ENCODE measurements at places on chromosomes 5 and 9.

- no peak for DNase-seq
Measured at GRCh38 chr5:156009583-156009982, 317.4 kb upstream of the SGCD start.

- no peak for DNase-seq
Measured at GRCh38 chr9:92948038-92948534, 763 bp downstream of the FGD3 start.

DNA sequence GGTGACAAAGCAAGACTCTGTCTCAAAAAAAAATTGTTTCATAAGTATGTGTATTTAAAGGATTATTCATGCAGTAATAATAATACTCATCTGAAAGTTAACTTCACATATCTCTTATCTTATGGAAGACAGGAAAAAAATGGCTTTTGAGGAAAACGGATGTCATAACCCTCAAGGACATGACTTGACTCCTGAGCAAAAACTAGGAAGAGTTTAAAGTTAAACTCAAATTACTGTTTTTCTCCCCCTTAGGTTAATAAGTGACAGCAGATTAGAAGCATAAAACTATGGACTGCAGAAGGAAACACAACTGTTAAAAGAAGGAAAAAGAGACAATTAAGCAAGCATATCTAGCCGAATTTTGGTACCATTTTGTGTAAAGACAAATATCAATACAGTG lies 16.5 kb downstream of the DHX29 start:
- DNase-seq = no peak

DNA sequence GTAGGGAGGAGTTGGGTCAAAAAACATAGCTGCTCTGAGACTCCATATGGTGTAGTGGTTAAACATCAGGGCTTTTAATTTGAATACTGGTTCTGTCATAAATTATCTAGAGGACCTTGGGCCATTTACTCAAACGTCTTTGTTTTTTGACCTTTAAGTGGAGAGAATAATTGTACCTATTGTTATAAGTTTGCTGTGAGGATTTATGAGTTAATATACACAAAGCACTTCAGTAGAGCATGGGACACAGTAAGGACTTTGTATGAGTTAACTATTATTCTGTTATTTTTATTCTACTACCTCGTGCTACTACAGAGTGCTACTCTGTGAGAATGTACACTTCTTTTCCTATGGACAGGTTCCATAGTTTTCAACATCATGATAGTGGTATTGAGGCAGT lies 123.7 kb upstream of the TNC start:
- no peak for DNase-seq

DNA sequence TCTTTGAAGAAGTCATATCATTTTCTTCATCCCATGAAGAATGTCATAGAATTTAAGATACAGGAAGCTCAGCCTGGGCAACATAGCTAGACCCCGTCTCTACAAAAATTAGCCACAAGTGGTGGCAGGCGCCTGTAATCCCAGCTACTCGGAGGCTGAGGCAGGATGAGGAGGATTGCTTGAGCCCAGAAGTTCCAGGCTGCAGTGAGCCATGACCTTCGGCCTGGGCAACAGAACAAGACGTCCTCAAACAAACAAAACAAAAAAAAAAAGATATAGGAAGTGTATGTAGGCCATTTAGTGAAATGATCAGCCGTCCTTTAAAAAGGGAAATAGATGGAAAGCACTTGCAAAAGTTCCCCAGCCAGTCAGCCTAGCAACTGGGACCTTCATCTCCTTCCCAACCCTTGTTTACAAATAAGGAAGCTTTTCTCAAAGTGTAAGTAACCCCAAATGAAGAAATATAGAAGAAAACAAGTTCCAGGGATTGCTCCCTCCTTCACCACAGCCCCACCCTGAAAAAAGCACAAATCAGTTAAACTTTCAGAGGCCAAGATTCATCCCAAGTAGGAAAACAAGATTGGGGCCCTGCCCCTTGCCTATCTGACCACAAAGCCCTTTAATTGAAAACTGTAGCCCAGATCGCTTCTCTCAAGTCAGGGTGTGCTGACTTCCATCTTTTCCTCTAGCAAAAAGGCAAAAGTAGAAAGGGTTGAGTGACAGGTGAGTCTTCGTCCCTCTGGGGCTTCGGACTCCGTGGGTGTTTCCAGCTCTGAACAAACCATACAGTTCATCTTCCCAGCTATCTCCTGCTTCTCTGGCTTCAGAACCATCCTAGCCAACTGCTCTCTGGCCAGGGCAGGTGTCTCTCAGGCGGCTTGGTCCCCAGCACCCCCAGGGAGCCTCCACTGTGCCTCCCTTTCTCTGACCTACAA lies 1.2 kb downstream of the SLC31A2 start:
- DNase-seq = no peak

DNA sequence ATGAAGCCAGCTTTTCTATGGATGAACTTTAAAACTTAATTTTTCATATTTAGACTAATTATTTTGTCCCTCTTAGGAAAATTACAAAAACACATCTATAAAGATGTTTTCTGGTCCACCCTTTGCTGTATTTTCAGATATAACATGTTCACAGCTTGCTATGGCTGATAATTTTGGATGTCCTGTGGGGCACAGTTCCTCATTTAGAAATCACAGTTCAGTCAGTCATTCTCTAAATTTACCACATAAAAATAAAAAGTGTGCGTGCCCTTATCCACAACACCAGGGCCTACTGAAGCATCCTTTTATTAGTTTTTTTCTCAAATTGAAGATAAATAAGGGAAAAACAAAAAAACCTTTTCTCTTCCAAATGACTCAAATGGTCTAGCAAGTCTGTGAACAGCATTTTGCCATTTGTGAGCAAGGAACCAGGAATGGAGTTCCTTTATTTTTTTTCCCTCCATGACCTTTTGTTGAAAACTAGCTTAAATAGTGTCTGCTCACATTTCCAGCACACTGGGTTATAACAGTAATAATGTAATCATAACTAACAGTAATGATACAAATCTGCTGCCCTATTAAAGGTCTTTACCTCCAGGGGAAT lies 87.1 kb downstream of the CEMIP2 start:
- no peak for DNase-seq

DNA sequence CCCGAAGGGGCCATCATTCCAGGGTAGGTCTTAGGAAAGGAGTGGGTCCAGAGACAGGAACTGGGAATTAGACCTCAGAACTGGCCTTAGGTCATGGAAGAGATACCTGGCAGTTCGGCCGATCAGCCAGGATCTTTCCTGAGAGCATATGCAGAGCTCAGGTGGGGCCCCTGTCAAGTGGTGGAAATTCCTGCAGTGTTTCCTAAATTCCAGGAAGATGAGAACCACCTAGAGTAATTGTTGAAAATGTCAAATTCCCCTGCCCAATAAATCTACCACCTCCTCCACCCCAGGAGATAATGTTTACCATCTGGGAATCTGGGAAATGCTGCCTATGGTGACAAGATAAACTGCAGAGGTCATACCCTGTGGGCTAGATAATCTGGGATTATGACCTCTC lies 14.6 kb downstream of the TMEM171 start:
- no peak for DNase-seq

GRCh38 chr5:170338933-170339779 lies 41.6 kb upstream of the LCP2 start:
- peak; percentile 18 for DNase-seq

GRCh38 chr9:2018162-2018643 lies 3.1 kb downstream of the SMARCA2 start:
- no peak for DNase-seq

GRCh38 chr5:16690243-16690852 lies 73.6 kb upstream of the RETREG1 start:
- DNase-seq = peak; percentile 20

DNA sequence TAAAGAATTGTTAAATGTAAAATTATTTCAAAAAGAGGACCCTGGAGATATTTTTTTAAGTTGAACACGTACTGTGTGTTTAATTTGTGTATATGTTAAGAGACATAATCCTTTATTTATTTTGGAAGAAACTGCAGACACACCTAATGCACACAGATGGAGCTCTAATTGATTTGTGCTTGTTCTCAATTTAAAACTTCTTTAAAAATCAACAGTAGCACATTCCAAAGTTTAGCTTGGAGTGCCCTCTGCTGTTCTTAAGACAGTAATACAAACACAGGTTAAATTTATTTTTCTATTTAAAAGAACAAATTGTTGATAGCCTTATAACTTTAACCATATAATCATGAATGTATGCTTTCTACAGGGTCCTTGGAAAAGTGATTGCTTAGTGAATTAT lies 277.6 kb upstream of the ADAMTS16 start:
- peak; percentile 48 for DNase-seq

- DNase-seq = no peak
Measured at GRCh38 chr5:17203329-17204132, 13.9 kb upstream of the BASP1 start.

DNA sequence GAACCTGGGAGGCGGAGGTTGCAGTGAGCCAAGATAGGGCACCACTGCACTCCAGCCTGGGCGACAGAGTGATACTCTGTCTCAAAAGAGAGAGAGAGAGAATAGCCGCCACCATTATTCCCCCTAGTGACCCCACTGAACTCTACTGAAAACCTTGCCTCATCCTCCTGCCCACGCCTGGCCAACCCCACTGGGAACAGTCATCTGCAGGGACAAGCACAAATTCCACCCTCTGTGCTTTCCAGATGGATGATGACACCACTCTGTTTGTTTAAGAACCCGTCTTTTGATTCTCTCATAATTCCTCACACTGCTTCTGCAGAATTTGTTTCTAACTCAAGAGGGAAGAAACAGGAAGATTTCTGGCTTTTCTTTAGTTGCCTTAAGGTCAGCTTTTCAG lies 12.2 kb downstream of the BHMT2 start:
- DNase-seq = no peak

DNA sequence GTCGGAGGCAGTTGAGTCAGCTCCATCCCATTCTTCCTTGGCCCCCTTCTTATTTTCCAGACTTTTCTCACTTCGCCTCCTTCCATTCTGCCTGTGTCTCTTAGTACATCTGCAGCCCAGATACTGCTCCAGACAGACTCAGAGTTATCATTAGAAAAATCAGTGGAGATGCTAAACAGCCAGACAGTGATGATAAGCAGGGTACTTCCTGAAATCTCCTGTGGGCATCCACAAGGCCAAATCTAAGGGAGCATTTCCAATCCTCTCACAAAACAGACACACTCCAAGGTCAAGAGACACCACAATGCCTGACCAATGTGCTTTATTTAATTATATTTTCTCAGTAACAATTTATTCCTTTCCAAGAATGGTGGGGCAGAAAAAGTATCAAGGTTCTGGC lies 14.5 kb upstream of the RLN1 start:
- no peak for DNase-seq

- no peak for DNase-seq
Measured at GRCh38 chr9:121819428-121820231, 168.2 kb downstream of the DAB2IP start.

- DNase-seq = no peak
Measured at GRCh38 chr9:37200433-37201005, 80.1 kb downstream of the ZCCHC7 start.

DNA sequence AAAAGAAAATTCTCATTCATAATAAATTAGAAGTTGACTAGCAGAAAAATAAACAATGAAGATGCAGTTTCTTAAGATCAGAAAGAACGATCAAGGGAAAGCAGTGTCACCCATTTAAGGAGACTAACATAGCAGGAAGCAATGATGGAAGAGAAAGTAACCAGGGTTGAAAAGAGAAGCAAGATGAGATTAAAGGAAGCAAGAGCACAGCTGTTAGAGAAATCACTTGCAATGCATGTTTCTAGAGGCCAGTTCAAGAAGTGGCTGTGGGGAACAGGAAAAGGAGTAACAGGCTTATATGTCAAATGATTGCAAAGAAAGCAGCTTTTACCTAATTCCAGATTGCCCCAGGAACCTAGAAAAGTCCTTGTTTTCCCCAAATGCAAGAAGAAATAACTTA lies 46.8 kb upstream of the SLC1A1 start:
- DNase-seq = no peak
